Activated T-cell treated with anti-CD3 and anti-CD28 coated beads, Interleukin-2, amount 50 U/mL, for 4 hours (primary cell): ENCODE measurements at places on chromosomes 2 and 18.

GRCh38 chr2:60936757-60937156 is 55.4 kb downstream of the REL start:
- no peak for DNase-seq

GRCh38 chr2:128585706-128586105 is 267.0 kb upstream of the HS6ST1 start:
- DNase-seq: no peak

GRCh38 chr2:223538920-223539440 is 63.2 kb downstream of the SCG2 start:
- no peak for DNase-seq

GRCh38 chr18:46152808-46153617 is 48.8 kb downstream of the HAUS1 start:
- no peak for DNase-seq

DNA sequence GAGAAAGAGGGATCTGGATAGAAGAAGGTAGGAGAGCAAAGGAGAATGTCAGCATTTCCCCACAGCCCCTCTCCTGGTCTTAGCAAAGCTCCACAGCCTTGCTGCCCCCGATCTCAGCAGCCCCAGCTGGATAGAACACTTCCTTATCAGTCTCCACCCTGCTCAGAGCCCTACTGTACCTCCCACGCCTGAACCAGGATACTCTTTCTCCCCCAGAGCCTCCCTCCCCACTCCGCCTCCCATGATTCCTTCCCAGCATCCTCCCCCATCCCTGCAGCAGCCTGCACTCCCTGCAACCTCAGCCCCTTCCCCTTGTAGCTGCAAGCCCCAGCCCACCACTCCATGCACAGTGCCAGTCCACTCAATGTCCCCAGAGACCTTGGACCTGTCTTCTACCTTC is 25.8 kb downstream of the PLB1 start:
- no peak for DNase-seq

GRCh38 chr2:35462226-35462998 is 893.2 kb upstream of the CRIM1 start:
- no peak for DNase-seq

DNA sequence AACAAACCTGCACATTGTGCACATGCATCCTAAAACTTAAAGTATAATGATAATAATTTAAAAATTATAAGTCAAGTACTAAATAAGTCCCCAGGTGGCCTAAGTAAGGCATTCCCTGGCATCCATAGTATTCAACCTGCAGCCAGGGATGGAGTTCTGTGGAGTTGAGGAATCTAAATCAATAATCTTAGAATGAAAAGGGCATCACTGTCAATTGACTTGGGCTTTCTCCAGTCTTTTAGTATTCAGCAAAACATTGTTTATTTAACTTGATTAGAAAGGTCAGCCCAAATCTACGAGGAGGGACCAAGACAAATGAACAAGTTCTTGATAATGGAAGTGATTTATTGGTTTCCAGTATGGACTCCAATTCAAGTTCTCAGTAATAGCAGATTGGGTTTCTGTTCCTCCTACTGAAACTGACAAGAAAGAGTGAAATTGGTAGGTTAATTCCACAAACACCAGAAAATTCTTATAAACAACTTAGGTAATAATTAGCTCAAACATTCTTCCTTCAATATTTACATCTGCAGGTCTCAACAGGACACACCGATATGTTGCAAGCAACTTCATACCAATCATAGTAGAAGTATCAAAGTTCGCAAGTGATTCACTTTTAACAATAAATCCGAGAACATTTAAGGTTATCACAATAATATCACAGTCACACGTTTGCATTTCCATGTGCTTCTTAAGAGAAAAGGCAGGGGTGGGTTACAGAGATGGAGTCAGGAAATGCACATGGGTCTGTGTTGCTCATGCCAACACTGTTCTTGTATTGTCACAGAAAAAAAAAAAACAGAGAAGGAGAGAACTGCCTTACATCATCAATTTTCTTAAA is 51.7 kb upstream of the EHBP1 start:
- no peak for DNase-seq

GRCh38 chr2:152920846-152921245 is 202.4 kb downstream of the ARL6IP6 start:
- DNase-seq: no peak

DNA sequence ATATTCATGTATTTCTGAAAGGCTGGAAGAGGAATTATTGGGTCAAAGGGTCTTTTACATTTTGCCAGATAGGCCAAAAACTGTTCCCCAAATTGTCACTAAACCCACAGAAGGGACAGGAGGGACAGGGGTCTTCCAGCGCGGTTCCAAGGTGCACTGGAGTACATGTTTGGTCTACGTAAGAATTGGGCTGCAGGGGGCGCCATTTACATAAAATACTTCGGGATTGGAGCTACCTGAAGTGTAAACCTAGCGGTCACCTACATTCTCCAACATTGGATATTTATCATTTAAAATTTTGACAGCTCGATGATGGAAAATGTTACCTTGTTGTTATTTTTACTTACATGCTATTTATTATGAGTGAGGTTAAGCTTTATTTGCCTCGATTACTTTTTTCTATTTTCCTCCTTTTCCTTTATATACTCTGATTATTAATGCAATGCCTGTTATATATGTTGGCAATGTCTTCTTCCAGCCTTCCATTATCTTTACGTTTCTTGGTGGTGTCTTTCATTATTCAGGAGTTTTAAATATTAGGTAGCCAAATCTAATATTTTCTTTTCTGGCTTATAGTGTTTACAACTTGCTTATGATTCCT is 43.0 kb upstream of the RAB6C start:
- peak; percentile 33 for DNase-seq

GRCh38 chr2:46615986-46616485 is 136.7 kb downstream of the TMEM247 start:
- peak; percentile 5 for DNase-seq
